ENCODE measurements at places on chromosomes 16 and 17.

DNA sequence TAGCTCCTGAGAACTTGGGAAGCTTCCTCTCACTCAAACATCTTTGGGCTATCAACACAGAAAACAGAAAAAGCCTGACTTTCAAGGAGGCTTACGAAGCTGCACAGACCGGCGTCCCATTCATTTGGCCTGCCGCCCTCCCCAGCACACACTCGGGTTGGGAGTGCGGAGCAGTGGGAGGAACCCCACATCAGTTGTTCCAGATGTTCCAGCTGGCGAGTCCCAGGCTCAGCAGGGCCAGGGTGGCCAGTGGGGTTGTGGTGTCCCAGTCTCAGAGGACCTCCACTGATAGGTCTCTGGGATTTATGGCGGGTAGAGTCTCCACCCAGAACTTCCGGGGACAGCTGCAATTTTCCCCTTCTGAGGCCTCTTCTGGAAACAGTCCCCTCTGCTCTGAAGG is 43.1 kb upstream of the DLX4 start:
- no peak for DNase-seq

GRCh38 chr17:51601622-51602261 is 341.4 kb downstream of the UTP18 start:
- no peak for DNase-seq

- no peak for DNase-seq
Observed at GRCh38 chr16:57889960-57890751, 80.8 kb downstream of the CNGB1 start.

- DNase-seq, result peak; percentile 35
Observed at GRCh38 chr16:85628645-85629044, 15.5 kb downstream of the GSE1 start.

GRCh38 chr16:14236401-14236800 is 165.3 kb downstream of the MRTFB start:
- DNase-seq, result no peak

DNA sequence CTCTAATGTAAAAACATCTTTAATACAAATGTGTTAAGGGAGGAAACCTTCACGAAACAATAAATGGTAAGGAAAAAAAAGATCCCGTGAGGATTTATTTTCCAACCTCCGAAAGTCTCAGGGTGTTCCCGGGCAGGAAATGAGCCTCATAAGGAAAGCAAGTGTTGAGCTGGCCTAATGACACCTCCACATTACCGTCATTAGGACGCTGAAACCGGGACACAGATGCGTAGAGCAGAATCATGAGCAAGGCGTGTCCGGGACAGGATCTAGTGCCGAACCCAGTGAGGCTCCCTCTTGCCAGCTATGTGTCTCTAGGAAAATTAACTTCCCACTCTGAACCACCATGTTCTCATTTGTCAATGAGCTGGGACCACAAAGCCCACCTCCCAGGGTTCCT is 22.7 kb upstream of the CYTH1 start:
- no peak for DNase-seq

GRCh38 chr16:68786685-68787418 is 49.8 kb downstream of the CDH1 start:
- DNase-seq, result no peak

- DNase-seq, result no peak
Observed at GRCh38 chr16:6926341-6926740, 406.3 kb upstream of the RBFOX1 start.

DNA sequence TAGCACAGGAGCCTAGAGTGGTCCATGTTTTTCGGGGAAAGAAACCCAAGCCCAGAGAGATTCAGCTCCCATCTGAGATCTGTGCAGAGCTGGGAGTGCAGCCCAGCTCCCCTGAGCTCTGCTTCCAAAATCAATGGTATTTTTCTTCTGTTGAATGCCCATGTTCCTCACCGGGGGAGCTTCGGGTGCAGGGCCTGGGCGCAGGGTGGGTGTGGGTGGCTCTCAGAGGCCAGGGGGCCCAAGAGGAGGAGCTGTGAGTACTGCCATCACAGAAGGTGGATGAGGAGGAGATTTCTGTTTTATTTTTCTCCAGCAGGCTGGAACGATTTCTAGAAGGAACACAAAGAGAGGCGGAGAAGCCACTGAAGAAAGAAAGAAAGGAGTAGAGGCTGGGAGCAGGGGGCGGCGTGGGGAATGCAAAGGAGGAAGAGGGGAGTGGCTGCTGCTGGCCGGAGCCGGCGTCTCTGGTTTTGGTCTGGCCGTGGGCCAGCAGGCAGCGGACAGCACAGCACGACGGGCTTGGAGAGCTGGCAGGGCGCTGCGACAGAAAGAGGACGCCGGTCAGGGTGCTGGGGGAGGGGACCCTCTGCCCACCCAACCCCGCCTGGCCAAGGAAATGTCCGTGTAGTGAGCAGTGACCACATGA is 76.2 kb upstream of the KSR1 start:
- no peak for DNase-seq

GRCh38 chr16:69937465-69937951 is 13.6 kb upstream of the CLEC18A start:
- DNase-seq, result no peak

DNA sequence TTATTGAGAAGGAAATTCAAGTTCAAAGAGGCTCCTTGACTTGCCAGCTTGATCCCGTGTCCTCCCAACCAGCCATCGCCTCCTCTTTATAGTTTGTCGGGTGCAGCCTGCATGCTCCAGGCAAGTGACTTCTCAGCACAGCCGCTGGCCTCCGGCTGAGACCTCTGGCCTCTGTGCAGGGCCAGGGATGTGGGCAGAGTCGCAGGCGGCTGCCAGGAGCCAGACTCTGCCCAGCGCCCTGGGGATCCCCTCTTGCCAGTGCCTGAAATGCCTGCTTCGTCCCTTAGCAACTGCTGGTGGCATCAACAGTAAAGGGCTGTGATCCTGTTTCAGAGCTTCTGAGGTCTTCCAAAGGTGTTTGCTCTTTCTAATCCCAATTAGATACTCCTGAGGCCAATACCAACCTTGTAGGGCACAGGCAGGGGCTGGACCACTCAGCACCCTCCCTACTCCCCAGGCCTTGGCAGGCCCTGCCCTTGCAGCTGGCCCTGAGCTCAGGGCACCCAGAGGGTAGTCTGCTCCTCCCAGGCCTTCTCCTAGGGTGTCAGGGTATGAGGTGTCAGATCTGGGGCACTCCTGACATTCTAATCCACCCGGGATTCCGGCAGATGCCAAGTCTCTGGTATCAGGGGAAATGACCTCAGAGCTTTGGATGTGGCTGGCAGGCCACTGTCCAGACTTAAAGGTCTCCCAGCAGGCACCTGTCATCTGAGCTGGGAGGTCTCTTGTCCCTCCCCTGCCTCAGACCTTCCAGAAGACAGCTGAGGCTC is 68.0 kb upstream of the SIAH1 start:
- DNase-seq, result no peak

DNA sequence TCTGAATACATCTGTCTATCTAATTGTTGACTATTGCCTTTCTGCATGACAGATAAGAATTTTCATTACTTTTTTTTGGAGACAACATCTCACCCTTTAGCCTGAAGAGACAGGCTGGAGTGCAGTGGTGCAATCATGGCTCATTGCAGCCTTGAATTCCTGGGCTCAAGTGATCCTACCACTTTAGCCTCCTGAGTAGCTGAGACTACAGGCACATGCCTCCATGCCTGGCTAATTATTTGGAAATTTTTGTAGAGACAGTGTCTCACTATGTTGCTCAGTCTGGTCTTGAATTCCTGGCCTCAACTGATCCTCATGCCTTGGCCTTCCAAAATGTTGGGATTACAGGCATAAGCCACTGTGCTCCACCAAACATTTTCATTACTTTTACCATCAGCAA is 99.8 kb upstream of the ELAC2 start:
- DNase-seq, result no peak

GRCh38 chr17:39563476-39563875 is 44.2 kb downstream of the NEUROD2 start:
- DNase-seq, result no peak

- no peak for DNase-seq
Observed at GRCh38 chr17:2174468-2175293, 119.8 kb downstream of the HIC1 start.

DNA sequence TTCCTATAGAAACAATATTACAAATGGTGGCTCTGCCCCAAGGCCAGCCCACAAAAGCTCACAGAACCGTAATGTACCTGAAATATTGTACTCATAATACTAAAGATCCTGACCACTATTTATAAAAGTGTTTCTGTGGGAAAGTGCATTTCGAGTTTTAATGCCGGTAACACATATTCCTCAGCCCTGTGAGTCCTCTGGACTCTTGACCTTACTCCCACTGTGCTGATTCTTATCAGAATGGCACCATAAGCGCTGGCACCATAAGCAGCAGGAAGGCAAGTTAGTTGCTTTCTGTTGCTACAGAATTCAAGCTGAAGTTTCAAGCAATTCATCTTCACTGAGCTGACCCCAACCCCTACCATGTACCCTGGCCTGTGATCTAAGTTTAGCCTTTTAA is 36.4 kb upstream of the MED13 start:
- no peak for DNase-seq

DNA sequence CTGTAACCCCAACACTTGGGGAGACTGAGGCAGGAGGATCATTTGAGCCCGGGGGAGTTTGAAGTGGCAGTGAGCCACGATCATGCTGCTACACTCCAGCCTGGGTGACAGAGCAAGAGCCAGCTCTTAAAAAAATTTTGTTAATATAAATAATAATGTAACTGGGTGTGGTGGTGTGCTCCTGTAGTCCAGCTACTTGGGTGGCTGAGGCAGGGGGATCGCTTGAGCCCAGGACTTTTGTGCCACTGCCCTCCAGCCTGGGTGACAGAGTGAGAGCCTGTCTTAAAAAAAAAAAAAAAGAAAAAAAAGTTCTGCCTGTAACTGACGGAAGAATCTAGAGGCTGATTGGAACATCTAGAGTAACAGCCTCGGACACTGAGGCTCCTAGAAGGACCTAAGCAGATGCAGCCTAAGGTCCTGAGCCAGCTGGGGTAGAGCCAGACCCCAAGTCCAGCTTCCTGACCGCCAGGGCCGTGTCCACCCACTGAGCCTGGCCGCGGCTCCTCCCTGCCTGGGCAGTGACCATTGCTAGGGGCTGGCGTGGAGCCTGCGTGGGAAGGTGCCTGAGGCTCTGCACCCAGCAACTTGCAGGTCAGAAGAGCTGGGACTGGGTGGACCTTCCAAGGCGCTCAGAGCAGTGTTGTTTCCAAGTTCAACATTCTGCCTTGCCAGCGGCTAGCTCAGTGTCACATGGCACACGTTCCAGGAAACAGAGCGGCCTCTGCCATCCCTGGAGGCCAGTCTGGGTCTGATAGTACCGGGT is 209.4 kb upstream of the CIBAR2 start:
- DNase-seq, result peak; percentile 41

GRCh38 chr17:78915872-78916632 is 9.1 kb downstream of the TIMP2 start:
- DNase-seq, result no peak

- DNase-seq, result no peak
Observed at GRCh38 chr16:1631230-1631629, 19.1 kb downstream of the CRAMP1 start.

GRCh38 chr16:85426806-85427205 is 186.3 kb upstream of the GSE1 start:
- DNase-seq, result no peak

DNA sequence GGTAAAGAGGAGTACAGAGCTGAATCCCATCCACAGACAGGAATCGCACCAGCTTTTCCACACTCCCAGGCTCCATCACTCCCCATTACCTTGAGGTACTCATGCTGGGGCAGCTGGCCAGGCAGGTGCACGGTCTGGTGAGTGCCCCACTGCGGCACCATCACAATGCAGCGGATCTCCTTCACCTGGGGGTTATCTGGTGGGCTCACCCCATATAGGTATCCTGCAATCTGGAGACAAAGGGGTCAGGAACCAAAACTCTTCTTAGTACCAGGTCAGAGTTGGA is 1.8 kb upstream of the RILP start:
- DNase-seq, result no peak

GRCh38 chr17:55053855-55054254 is 85.3 kb downstream of the STXBP4 start:
- DNase-seq, result no peak

- no peak for DNase-seq
Observed at GRCh38 chr17:64787255-64787920, 125.3 kb upstream of the SMURF2 start.

- peak; percentile 86 for DNase-seq
Observed at GRCh38 chr17:36602924-36603384, 1.6 kb downstream of the MRM1 start.

DNA sequence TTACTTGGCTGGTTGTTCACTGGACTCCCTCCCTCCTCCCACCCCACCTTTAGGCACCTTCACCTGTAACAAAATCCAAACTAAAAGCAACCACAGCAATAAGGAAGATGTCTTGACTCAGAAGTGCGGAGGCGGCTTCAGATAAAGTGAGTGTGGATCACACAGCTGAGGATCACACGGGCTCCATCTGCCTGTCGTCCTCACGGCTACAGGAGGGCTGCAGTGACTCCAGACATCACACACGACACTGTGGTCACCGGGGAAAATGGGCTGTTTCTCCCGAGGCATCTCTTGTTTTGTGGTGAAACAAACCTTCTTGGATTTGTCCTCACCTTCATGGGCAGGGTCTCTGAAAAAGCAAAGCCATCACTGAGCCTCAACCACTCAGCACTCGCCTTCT is 7.9 kb upstream of the ACSF3 start:
- no peak for DNase-seq

GRCh38 chr16:12271006-12271405 is 294.5 kb downstream of the SNX29 start:
- peak; percentile 7 for DNase-seq

DNA sequence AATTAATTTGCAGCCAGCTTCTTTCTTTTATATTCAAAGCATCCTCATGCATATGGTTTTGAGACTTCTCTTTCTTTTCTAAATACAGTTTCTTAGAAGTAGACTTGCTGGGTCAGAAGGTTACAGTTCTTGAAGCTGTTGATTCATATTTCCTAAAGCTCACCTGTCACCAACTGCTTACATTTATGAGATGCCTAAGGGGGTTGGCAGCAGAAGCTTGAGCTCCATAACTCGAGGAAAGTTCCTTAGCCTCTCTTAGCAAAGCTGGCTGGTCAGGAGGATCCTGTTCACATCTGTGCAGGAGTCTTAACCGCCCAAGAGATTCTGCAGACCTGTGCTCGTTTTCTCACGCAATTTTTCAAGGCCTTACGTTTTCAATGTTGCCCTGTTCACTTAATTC is 218.8 kb downstream of the SNX29 start:
- no peak for DNase-seq

GRCh38 chr17:75542728-75543336 is 17.3 kb downstream of the LLGL2 start:
- DNase-seq, result no peak

GRCh38 chr16:58471209-58471975 is 28.6 kb upstream of the NDRG4 start:
- DNase-seq, result no peak

DNA sequence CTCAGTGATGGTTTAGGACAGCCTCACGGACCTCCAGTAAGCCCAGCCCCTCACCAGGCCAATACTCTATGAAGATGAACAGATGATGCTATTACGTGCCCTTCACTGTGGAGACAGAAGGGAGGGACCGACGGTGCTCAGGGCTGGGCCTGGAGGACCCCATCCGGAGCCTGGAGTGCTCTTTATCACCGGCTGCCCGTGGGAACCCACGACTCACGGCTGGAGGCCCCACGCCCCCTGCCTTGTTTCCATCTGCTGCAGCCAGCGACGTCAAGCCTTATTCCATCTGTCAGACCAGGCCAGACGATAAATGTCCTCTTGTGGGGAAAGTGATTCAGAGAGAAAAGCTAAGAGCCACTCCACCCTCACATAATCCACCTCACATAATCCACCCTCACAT is 4.0 kb upstream of the TIMM22 start:
- DNase-seq, result no peak
